ENCODE measurements at places on chromosomes 5 and 9.
A peak's percentile ranks its signal among the peaks of the same experiment; 100 is the strongest.

GRCh38 chr5:55865831-55866230, 14.7 kb downstream of the IL31RA start:
- no peak for DNase-seq

DNA sequence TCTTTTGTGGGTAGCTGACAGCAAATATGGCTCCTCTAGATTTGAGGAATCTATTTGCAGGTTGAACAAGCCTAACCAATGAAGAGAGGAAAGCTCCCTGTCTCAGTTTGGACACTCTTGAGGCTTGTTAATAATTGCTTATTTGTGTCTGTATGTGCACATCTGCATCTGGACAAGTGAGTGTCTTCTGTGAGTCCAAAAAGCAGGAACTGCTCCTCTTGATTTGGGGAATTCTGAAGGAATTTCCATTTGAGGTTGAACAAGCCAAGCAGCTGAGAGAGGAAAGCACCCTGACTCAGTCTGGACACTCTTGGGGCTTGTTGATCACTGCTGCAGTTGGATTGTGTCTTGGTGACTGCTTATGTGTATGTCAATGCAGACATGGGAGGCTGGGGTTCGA, 211.6 kb downstream of the DTWD2 start:
- no peak for DNase-seq

DNA sequence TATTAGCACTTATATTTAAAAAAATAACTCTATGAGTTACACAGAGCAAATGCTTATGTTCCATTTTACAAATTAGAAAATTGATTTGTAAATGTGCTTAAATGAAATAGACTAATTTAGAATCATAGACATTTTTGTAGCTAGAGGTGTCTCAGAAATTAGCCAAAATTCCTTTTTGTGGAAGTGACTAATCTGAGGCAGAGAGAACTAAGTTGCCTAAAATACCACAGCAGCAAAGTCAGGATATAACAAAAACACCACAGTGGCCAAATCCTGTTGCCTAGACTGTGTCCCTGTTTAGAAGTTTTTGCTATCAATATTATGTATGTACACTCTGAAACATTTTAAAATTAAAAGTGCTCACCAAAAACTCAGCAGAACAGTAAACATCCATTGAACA, 18.7 kb downstream of the ADAMTSL1 start:
- no peak for DNase-seq

GRCh38 chr9:127455324-127455992, 4.1 kb downstream of the LRSAM1 start:
- DNase-seq = no peak

GRCh38 chr5:88729084-88729828, 153.7 kb downstream of the MEF2C start:
- peak; percentile 84 for DNase-seq

Measured in NCI-H1092 treated with DMSO at 0.1 percent for 48 hours (cell line).